ENCODE measurements at places on chromosomes 2 and 18. TPM values are rescaled to one million over a fixed set of nuclear protein-coding genes. Genes with fewer than 3 reads are reported as not detected.

Gene SH3BP4
- polyA plus RNA-seq: 2.0 TPM

Gene ASNSD1
- 43.5 TPM for polyA plus RNA-seq

Gene C1GALT1C1L
- not detected for polyA plus RNA-seq

Gene CNOT9
- 16.7 TPM for polyA plus RNA-seq

Gene CBLN2
- not detected for polyA plus RNA-seq

Gene STON1
- polyA plus RNA-seq: 0.06 TPM

Gene SKOR2
- polyA plus RNA-seq: not detected

Gene RBFA
- 17.5 TPM for polyA plus RNA-seq

Gene CAPN13
- not detected for polyA plus RNA-seq

Gene BARD1
- 12.6 TPM for polyA plus RNA-seq

Gene USP37
- 9.8 TPM for polyA plus RNA-seq

Data from IgD-negative memory B cell (primary cell).